ENCODE measurements at places on chromosomes 2 and 18. TPM values are rescaled to one million over a fixed set of nuclear protein-coding genes. Genes with fewer than 3 reads are reported as not detected.

The AQP12A gene
- not detected for total RNA-seq

The CYP27A1 gene
- 16.1 TPM for total RNA-seq

The NLRC4 gene
- not detected for total RNA-seq

The CNGA3 gene
- total RNA-seq, result not detected

GRCh38 chr2:109563980-109564550, 49.7 kb downstream of the SEPTIN10 start:
- DNase-seq, result no peak

DNA sequence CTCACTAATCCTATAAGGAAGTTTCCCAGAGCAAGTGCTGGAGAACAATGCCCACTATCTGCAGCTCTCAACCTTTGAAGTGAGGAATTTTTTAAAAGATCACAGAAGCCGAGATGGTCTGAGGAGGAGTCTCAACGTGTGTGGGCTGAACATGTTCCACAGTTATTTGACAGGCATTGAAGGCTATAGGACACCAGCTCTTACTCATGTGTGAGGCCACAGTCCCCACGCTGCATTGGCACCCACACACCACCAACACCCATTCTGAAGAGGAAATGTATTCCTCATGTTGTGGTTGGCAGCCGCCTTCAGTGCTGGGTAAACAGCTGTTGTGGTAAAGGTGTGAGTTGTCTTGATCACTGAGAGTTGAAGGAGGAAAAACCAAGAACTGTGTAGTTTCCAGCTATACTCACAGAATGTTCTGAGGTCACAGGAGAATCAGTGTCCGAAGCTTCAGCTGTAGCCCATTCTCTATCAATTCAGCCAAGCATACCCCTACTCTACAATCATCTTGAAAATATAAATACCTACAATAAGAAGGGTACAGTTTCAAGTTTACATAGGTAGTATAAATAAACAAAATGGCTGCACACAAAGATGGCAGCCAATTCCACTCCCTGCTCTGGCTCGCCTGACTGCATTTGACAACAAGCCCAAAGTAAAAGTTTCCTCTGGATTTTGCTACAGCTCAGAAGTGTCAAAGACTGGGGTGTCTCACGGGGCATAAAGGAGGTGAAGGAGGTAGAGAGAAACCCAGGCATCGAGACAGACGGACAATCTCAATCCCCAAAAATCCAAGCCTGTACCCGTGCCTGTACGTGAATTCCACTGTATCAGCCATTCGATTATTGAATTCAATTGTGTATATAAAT, 12.1 kb downstream of the CD226 start:
- no peak for DNase-seq

- no peak for DNase-seq
These were observed 280.8 kb downstream of the SETBP1 start for GRCh38 chr18:44961288-44961995.

DNA sequence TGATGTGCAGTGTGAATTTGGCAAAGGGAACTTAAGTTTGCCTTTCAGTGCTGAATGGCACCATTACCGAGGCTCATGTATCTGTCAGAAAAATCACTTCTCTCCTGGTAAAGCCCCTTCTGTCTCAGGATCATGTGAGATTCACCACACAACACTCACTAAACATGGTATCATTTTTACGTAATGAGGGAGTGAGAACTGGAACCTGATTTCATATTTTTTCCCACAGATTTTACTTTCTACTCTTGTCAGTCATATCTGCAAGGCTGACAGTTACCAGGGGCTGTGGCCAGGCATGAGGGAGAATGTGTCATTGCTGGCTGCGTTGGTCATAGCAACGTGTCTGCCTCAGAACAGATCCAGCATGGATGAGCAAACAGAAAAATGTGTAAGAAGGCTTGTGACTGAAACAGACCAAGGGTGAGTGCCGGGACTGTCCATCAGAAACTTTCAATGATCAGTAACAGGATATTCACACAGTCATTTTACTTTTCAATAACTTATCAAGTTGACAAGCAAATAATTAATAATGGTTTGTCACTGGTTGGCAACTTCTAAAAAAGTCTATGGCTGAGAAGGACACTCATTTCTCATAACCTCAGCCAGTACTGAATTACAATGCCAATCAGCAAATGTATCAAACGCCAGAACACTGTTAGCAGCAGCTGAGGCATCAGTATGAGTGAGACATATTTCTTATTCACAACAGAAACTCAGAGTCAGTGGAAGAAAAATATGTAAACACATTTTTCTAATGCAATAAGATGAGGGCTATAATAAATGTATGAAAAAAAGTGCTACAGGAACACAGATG, 100.5 kb downstream of the CDC42EP3 start:
- DNase-seq, result peak; percentile 84

DNA sequence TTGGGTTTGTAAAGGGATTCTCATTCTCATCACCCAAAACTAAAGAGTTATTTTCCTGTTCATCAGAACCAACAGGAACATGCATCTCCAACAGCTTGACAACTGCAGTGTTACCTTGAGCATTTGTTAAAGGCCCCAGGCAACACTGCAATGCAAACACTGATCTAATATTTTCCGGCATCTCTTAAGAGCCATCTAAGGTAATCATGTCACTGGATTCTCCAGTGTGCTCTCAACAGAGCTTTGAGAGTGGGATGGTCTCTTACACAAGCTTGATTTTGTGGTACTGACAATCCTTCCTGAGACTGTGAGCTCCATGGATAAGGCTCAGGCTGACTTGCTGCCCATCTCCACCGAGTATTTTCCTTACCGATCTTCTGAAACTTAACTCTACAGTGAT, 90.5 kb upstream of the ITGB6 start:
- no peak for DNase-seq

GRCh38 chr2:55901322-55901721, 22.3 kb downstream of the EFEMP1 start:
- peak; percentile 52 for DNase-seq
